BE2C (cell line): ENCODE measurements at places on chromosomes 2 and 18.
A peak's percentile ranks its signal among the peaks of the same experiment; 100 is the strongest.

DNA sequence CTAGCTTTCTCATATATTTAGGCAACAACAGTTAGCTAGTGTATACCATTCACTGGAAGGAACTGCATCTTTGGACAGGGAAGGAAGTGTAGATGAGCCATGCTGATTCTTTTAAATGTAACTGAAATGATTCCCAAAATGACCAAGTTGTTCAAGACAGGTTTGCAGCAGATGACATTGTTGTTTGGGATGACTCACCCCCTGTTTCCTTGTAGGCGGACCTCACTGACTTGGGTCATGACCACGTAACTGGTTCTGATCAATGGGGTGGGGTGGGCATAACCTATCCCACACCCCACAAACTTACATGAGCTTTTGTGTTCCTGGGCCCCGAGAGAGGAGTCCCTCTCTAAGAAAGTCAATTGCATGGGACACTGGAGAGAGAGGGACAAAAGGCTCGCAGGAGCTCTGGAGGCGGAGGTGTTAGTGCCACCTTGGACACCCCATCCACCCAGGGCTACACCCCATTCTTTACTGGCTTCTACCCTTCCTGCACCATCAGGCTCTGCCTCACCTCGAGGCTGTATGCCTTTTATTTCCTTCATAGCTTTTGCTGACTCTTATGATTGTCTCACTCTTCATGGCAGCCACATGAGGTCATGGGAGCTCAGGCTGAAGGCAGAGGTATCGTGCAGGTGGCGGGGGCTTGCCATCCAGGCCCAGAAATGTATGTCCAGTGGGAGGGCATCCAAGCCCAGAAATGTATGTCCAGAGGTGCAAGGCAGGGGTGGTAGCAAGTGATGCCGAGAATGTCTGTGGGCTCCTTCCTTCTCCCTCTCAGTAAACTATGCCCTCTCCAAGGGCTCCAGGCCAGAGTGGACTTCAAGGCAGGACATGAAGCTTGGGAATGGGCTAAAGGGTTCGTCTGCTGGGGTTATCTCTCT lies 108.0 kb downstream of the TWIST2 start:
- no peak for DNase-seq

DNA sequence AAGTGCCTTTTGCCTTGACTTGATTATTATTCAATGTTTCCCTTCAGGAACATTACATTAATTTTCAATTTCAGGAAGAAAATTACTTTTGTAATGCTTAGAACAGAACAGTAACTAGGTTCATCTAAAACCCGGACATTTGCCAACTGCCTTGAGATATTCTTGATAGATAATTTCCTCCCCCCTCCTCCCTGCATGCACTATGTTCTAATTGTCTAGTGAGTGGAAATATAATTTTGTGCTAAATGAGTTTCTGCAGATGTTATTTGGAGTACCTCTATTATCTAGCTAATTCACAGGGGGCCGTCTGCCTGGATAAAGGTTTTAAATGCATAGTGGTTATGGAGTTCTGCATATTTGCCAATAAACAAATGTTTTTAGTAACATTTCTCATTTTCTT lies 200.3 kb upstream of the SLC39A10 start:
- peak; percentile 50 for DNase-seq

- no peak for DNase-seq
These were observed 107.6 kb downstream of the LRP2 start for GRCh38 chr2:169254774-169255173.

DNA sequence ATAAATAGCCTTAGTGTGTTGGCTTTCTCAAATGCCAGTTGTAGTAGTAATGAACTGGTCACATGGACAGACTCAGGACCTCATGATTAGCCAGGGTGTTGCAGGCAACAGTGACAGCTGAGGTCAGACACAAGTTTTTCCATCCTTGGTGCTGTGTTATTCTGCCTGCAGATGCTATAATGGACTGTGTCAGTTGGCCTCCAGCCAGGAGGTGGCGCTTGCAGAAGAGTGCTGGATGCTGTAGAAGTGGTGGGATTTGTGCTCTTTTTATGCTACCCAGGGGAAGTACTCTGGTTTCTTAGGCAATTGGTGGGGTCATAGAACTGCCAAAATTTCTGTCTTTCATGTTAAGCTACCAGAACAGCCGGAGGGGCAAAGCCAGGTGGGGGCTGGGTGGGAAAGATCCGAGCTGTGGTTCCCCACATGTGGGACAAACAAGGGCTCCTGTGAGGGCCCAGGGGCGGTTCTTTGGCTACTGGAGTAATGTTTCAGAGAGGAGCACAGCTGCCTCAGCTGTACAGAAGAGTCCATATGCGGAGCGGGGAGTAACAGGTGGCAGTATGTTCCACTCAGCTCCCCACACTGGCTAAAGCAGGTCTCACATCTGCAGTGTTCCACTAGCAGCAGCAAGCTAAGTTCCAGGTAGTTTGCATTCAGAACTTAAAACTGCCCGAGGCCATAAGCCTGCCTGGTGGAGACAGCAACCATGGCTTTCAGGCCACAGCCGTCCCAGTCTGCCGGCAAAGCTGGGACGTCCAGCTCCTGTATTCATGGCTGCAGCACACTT lies 104.4 kb downstream of the GULP1 start:
- peak; percentile 45 for DNase-seq

- no peak for DNase-seq
These were observed 227.4 kb downstream of the DCC start for GRCh38 chr18:52567360-52567759.
